ENCODE measurements at places on chromosomes 4 and X.

DNA sequence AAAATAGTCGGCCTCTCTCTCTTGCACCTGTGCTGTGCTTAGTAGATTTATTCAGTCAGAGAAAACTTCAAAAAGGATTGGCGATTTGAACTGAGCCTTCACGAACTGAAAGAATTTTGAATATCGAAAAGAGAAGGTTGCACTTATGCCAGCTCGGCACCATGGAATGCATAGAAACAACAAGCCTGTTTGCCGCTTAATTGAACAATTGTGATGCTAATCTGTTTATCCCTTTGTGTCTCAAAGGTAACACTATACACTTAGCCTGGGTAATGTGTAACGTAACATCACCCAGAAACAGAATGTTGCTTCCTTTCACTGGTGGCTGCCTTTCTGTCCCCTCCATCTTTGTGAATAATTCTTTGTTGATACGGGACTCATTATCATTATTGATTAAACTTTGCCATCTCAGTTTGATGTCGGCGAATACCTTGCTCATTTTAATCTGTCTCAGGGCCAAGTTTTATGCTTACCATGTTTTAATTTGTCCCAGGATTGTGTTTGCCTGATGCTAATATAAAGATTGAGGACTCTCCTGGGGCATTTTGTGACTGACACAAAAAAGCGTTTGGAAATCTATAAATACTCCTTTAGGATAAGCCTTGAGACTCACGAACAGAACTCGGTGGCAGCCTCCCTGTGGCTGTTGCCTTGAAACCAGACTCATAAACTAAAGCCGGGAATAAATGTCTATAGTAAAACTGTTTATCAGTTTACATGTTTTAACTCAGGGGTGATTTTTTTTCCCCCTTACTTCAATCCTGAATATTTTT lies 400.5 kb downstream of the RAPGEF2 start:
- no peak for DNase-seq

DNA sequence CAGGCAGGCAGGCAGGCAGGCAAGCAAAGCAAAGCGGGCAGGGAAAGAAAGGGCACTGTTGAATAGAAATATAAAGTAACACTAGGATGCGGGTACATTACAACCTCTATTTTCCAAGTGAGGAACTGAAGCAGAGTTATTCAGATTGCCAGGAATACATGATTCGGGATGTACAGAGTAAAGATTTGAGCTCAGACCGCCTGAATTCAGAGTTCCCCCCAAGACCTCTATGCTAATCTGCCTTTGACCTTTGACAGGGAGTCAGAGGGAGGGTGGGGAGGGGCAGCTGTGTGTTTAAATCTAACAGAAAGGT lies 271.9 kb upstream of the SMIM31 start:
- DNase-seq: no peak

DNA sequence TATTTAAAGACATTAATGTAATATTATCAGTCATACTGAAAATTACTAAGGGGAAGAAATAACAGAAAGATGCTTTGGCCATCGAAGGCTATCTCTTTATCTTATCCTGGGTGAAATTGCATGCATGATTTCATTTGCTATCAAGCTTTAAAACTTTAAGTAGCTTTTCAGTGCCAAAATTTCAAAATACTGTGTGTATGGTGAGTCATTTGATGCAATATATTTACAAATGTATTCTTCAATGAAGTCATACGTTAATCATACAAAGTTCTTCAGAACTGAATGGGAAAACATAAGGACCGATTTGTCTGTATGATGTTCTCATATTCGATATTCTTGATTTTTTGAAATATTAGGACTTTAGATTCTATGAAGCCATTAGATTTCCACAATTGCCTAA lies 1295.8 kb upstream of the AGA start:
- no peak for DNase-seq

DNA sequence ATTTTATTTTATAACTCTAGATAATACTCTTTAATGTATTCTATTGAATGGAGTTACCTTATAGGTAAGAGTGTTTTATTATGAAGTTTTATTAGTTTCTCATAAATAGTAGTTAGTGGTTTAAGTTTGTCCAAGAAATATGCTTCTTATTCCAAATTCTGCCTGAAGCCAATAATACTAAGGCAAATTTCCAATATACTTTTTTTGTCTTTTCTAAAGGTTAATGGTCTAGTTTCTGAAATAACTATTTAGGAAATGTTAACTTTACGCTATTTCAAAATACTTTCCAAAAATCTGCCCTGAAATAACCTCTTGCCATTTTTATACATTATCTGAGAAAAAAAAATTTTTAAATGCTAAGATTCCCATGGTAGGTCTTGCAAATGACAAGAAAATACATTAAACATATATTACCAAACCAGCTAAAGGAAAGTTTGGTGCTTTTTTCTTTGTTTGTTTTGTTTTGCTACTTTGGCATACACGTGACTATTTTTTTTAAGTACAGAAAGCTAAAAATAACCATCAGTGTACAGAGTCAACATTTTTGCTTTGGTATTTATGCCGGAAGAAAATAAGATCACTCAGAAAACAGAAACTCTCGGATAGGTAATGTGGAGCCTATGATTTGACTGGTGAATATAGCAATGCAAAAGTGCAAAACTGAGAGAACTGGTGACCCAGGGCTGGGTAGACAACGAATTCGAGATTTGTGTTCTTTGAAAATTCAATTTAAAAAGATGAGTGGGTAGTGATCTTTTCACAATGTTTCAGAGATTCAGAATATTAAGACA lies 29.8 kb downstream of the PCDH18 start:
- DNase-seq: no peak
